GM23248 (cell line): ENCODE measurements at places on chromosomes 6 and 20. TPM values are rescaled to one million over a fixed set of nuclear protein-coding genes. Genes with fewer than 3 reads are reported as not detected.

MEI4 gene
- not detected in 2 replicates for total RNA-seq

DNA sequence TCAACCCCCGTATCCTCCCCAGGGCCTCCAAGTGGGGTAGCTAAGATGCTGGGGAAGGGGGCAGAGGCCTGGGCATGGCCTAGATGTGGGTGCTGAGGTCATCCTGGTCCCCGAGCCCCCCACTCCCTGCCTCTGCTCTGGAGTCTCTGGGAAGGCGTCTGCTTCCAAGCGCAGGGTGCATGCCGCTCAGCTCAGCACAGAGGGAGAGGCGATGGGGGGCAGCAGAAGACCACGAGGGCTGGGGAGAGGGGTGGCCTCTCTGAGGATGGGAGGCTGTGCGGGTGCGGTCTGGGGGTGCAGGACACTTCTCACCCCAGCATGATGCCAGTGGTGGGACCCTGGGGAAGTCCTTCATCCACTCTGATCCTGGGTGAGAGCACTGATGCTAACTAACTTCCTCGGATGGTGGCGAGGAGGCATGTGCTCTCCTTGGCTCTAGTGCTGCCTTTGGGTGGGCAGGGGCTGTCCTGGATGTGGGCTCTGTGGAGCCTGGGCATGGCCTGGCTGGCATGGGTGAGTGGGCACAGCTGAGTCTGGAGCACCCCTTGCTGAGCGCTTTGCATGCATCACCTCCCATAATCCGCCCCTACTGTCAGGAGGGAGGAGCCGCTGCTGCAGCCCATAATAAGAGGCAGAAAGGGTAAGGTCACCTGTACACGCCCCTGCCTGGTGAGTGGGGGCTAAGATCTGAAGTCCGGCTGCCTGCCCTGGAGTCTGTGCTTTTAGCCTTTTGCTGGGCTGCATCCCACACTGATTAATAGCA, 34.7 kb downstream of the EFCAB8 start:
- no peak for DNase-seq
- no peaks in the 10 kb centered on the region for H3K36me3 ChIP-seq
- H3K27ac ChIP-seq = no peak overlapping the region
- H3K4me1 ChIP-seq = peaks cover 1% of the 10 kb centered on the region; the same call in 1 of the 2 replicates

DNA sequence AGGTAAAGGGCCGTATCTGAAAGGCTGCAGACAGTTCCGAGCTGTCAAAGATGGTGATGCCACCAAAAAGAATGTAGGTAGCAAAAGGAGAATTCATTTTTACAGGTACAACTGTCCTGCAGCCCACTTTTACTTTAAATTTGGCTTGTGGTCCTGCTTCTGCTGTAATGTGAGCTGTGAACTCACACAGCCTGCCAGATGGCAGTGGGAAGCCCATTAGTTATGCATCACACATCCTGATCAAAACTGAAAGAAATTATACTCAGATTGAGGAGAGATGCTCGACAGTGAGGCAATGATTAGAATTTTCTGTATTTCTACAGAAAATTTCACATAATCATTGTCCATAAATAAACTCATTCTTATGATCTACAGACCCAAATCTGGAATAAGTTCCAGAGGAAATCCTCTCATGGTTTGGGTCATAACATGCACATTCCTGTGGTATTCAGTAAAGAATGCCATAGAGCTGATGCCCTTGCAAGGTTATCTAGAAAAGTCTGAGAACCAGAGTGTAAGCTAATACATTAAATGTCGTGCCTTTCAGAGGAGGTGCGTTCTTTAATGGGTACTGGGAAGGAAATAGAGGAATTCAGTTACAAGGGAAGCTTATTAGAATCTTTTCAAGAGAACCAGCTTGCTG, 23.9 kb upstream of the E2F3 start:
- peaks cover 12% of the 10 kb centered on the region for H3K27me3 ChIP-seq
- H3K4me1 ChIP-seq = peaks cover 28% of the 10 kb centered on the region
- no peak overlapping the region for H3K27ac ChIP-seq
- H3K36me3 ChIP-seq = no peaks in the 10 kb centered on the region
- 0 out of 2 replicates have a peak overlapping the region, but pooled peaks have one; percentile 5 for H3K4me3 ChIP-seq
- DNase-seq = peak; percentile 55

TMEM181 gene
- 52.6 and 53.0 TPM in 2 replicates for total RNA-seq

DNA sequence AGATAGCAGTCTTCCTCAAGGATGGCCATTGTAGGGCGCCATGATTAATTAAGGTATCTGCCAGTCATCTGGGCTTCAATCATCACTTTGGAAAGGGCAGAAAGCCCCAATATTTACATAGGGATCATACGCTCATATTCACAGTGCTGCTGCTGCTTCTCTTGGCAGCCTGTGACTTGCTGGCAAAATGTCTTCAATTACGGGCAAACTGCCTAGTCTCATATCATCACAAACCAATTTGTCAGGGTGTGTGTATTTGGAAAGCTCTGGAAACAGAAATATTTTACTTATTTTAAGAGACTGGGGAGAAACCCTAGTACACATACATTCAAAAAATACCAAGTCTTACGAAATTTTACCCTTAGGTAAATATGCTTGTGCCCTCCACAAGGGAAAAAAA, 77.6 kb downstream of the SAMD5 start:
- DNase-seq = peak; percentile 1
- no peaks in the 10 kb centered on the region for H3K36me3 ChIP-seq
- H3K27ac ChIP-seq = no peak overlapping the region
- no peaks in the 10 kb centered on the region for H3K4me1 ChIP-seq
- no peaks in the 10 kb centered on the region for H3K27me3 ChIP-seq

GRCh38 chr6:97073903-97074302, 149.4 kb downstream of the KLHL32 start:
- H3K4me1 ChIP-seq = no peaks in the 10 kb centered on the region
- H3K27ac ChIP-seq = no peak overlapping the region
- H3K36me3 ChIP-seq = no peaks in the 10 kb centered on the region
- no peak for DNase-seq

DNA sequence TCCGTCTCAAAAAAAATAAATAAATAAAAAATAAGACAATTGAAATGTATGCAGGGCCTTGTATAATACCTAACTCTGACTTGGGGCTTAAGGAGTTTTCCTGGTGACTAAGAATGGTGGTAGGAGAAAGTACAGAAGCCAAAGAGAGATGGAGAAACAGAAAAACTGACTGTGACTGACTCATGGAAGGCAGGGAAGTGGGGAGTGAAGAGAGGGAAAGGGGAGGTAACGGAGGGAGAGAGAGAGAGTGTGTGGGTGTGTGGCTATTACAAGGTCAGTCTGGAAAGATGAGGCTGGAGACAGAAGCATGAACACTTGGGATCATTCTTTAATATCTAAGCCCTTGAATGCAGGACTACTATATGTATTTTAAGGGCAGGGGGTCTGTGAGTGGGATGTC, 38.5 kb downstream of the SNRNP48 start:
- H3K4me3 ChIP-seq = 0 out of 2 replicates have a peak overlapping the region, but pooled peaks have one; percentile 16
- H3K4me1 ChIP-seq = peaks cover 18% of the 10 kb centered on the region
- no peaks in the 10 kb centered on the region for H3K36me3 ChIP-seq
- H3K27me3 ChIP-seq = no peaks in the 10 kb centered on the region

- H3K27ac ChIP-seq = 0 out of 2 replicates have a peak overlapping the region, but pooled peaks have one; percentile 16
- no peaks in the 10 kb centered on the region for H3K27me3 ChIP-seq
These were observed 63.9 kb downstream of the JARID2 start for GRCh38 chr6:15309611-15310283.

GRCh38 chr6:130697995-130698535, 129.1 kb upstream of the SMLR1 start:
- H3K4me3 ChIP-seq = peak overlapping the region; percentile 35
- no peaks in the 10 kb centered on the region for H3K36me3 ChIP-seq
- H3K27ac ChIP-seq = no peak overlapping the region
- DNase-seq = peak; percentile 81
- peaks cover 34% of the 10 kb centered on the region for H3K4me1 ChIP-seq
- H3K27me3 ChIP-seq = no peaks in the 10 kb centered on the region

EMILIN3 gene
- total RNA-seq = 0.13 TPM in 1 of 2 replicates, not detected in the other

- peaks cover 12% of the 10 kb centered on the region; the same call in 1 of the 2 replicates for H3K36me3 ChIP-seq
- peak; percentile 59 for DNase-seq
- H3K27me3 ChIP-seq = no peaks in the 10 kb centered on the region
- H3K27ac ChIP-seq = peak overlapping the region; percentile 74
- peak overlapping the region; percentile 3; the same call in 1 of the 2 replicates for H3K4me3 ChIP-seq
These were observed 18.4 kb downstream of the TRAM2 start for GRCh38 chr6:52558266-52559000.

DNA sequence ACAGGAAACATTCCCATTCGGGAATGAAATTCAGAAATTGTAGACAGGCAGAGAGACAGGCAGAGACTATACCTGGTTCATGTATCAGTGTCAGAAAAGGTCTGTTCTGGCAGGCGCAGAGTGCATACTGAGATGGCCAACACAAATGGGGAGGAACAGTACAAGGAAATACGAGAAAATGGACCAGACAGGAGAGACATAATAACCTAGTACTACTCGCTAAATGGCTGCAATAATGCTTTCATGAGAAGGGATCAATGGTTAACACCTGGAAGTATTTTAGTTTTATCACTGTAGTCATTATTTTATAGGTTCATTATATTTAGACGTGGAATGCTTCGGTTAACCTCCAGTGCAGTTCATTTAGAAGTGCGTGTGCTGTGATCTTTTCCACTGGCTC, 58.9 kb downstream of the CD83 start:
- H3K36me3 ChIP-seq = no peaks in the 10 kb centered on the region
- H3K27ac ChIP-seq = no peak overlapping the region
- DNase-seq = no peak

IMPG1 gene
- total RNA-seq = not detected in 2 replicates

DNA sequence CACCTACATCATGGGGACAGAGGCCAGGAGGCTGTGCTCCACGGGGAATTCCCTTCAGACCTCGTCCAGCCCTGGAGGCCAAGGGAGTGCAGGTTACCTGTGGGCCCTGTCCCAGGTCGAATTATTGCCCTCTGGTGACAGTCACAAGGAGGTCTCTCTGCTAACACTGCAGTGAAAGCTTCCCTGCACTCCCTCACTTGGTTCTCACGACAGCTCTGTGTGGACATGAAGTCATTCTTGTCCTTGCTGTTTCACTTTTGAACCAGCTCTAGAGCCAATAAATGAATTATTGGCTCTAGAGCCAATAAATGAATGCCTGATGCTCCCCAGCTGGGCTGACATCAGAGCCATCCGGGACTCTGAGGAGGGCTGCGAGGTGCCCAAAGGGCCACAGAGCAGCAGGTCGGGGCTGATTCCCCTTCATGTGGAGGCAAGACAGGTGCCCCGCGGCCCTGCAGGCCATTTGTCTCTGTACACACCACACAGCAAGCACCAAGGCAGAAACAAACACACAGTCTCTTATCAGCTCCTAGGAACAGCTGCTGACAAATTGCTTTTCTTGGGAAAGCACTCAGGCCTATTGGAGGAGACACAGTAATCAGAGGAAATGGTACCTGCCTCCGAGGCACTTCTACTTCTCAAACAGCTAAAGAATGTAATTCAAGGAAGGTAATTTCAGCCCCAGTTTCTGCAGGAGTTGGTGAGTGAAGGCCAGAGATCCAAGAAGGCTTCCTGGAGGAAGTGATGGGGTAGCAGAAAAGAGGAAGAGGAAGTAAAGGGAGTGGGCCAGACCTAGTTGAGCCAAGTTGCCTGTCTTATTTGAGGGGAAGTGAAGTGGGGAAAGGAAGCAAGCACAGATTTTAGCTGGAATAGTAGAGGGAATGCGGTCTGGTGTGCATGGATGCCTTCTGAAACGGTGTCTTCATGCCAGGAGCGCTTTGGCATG, 27.5 kb upstream of the TBXT start:
- H3K4me3 ChIP-seq = no peak overlapping the region
- H3K4me1 ChIP-seq = no peaks in the 10 kb centered on the region
- no peak for DNase-seq

FAM50B gene
- total RNA-seq = 6.1 and 7.6 TPM in 2 replicates

GRCh38 chr6:20364327-20364726, 37.4 kb upstream of the E2F3 start:
- no peaks in the 10 kb centered on the region for H3K4me1 ChIP-seq
- H3K27me3 ChIP-seq = no peaks in the 10 kb centered on the region
- no peak for DNase-seq

DNA sequence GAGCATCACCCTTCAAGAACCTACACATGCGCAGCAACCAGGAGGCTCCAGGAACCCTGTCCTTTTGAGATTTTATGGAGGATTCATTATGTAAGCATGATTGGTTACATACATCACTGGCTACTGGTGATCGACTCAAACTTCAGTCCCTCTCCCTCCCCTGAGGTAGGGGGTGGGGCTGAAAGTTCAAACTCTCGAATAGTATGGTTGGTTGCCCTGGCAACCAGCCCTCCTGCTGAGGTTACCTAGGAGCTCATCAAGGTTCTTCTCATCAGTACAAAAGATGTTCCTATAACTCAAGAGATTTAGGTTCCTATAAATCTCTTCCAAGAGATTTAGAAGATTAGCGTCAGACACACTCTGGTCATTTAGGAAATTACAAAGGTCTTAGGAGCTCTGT, 21.9 kb upstream of the ZSCAN9 start:
- no peak overlapping the region for H3K27ac ChIP-seq
- H3K27me3 ChIP-seq = peaks cover 26% of the 10 kb centered on the region
- no peak for DNase-seq
- no peak overlapping the region for H3K4me3 ChIP-seq
- H3K4me1 ChIP-seq = no peaks in the 10 kb centered on the region

DNA sequence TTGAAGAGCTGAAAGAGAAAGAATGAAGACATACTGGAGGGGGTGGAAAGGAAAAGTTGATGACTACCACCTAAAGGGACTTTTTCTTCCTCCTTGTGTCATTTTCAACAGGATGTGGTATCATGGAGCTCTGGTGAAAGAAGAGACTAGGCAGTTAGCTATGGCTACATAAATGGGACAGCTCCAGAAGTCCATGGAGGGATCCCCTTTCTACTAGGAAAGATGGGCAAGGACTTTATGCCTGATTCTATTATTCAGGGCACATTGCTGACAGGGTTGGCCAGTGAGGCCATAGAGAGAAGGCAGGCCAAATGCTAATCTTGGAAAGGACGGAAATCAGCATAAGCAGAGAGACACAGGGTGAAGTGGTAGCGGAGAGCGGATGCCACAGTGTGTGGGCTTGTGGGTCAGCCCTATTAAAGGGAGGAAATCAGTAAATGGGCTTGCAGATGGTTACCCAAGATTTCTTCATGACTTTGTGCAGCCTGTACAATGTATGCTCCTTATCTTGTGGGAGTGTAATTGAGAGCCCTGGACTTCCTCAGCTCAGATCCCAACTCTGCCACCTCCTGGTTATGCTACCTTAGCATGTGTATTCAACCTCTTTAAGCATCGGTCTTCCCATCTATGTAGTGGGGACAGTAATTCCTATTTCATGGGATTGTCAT, 77.4 kb upstream of the TMEM170B start:
- H3K36me3 ChIP-seq = no peaks in the 10 kb centered on the region
- H3K4me1 ChIP-seq = no peaks in the 10 kb centered on the region
- no peaks in the 10 kb centered on the region for H3K27me3 ChIP-seq
- H3K4me3 ChIP-seq = no peak overlapping the region
